ENCODE measurements at places on chromosomes 13 and 19.
A peak's percentile ranks its signal among the peaks of the same experiment; 100 is the strongest.

GRCh38 chr13:52141299-52141698, 12.4 kb upstream of the NEK5 start:
- no peak for DNase-seq

- no peak for DNase-seq
These were observed 279.2 kb upstream of the PRR20A start for GRCh38 chr13:56861476-56861875.

DNA sequence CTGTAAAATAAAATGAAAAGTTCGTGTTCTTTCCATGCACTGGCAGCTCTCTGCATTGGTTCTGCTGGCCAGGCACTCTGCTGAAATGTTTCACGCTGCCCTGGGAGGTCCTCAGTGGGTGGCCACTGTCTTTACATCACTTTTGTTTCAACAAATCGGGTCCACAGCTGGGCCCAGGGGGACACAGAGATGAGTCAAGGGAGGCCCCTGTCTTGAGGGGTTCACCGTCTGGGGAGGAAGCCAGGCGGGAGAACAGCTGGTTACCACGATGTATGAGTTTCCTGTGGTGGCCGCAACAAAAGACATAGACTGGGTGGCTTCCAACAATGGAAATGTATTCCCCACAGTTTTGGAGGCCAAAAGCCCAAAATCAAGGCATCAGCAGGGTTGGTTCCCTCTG, 5.1 kb upstream of the KLF2 start:
- DNase-seq = no peak

DNA sequence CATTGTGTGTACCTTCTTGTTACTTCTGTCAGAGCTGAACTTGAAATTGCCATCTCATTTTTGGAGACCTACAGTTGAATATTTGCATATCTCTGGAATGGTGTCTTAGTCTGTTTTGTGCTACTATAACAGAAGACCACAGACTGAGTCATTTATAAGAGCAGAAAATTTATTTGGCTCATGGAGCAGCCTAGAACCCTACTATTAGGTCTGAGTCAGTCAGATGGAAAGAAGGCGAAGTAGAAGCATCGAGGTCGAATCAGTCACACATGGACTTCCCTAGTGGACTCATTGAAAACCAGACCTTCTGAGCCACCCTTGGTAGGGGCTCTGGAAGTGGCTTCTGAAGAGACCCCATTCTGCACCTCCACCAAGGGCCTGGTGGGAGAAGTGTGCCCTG, 33.9 kb upstream of the TPT1 start:
- no peak for DNase-seq

GRCh38 chr13:62643799-62644524, 1228.3 kb upstream of the PCDH20 start:
- DNase-seq = no peak

- no peak for DNase-seq
These were observed 140.9 kb downstream of the NDFIP2 start for GRCh38 chr13:79621902-79622301.

GRCh38 chr13:100196375-100196774, 107.5 kb downstream of the PCCA start:
- DNase-seq = no peak

DNA sequence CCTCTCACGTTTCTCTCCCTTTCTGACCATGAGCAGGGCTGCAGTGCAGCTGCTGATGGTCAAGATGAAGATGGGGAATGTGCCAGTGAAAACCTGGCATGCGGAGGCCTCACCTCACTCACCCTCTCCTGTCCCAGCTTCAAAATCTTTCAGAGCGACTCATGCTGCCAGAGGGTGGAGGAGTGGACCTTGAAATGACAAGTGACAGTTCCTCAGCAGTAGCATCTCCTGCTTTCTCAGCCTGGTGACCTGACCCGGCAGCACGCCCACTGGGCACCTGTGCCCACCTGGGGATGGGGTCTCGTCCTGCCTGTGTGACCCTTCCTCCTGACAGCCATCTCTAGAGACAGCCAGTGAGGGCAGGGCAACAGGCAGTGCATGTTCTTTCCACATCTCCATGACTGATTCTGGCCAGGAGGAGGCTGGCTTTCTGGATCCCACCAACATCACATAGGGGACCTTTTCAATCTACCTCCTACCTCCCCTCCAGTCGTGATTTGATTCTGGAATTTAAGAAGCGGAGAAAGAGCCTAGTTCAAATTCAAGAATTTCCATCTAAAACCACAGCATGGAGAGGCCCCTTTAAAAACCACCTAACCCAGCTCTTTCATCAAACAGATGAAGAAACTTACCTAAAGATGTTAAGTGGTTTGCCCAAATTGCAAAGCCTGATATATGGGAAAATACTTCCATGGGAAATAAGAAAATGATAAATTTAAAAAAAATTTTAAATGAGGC, 45.8 kb downstream of the RFX2 start:
- DNase-seq = no peak

DNA sequence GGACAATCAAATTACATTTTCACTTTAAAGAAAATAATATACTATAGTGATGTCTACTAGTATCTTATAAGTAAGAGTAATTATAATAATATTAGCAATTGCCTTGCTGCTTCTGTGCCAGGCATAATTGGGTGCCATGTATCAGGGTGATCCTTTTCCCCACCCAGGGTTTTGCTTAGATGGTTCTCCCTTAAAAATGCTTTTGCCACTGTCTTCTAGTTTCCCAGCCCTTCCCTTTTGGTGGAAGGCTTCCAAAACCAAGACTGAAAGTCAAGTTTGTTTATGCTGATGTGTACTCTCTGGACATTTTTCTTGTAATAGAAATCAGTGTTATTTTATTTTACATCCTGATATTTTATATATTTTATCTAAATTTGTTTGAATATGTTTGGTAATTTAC, 77.8 kb downstream of the ITGBL1 start:
- DNase-seq = no peak

- no peak for DNase-seq
These were observed 285.8 kb downstream of the MYO16 start for GRCh38 chr13:108915095-108915633.

GRCh38 chr19:42440357-42441048, 2.2 kb downstream of the CXCL17 start:
- peak; percentile 78 for DNase-seq

- peak; percentile 33 for DNase-seq
These were observed 125.7 kb downstream of the TNFRSF19 start for GRCh38 chr13:23695711-23696464.

DNA sequence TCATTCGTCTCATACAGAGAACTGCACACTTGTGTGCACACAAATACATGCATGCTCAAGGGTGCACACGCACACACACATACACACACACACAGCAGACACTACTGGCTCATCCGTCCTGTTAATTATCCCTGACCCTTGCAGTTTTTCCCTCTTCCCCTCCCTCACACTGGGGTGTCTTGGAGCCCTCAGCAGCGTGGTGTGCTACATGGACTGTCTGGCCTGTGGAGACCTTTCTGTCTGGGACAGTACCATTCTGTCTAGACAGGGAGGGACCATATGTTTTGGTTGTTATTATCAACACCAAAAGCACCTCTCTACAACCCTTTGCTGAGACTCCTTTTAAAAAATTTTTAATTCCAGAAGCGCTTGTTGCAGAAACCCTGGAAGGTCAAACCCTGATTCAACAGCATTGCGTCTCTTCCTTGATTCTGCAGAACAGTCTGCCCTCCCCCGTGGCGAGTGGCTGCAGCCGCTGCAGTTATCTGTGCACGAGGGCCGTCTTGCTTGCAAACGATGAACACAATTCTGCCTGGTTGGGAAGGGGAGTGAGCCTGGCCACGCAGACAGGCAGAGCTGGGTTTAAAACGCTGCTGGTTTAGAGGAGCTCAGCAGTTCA, 374.0 kb downstream of the IRS2 start:
- no peak for DNase-seq

- DNase-seq = no peak
These were observed 7.7 kb upstream of the GPR18 start for GRCh38 chr13:99265821-99266426.

DNA sequence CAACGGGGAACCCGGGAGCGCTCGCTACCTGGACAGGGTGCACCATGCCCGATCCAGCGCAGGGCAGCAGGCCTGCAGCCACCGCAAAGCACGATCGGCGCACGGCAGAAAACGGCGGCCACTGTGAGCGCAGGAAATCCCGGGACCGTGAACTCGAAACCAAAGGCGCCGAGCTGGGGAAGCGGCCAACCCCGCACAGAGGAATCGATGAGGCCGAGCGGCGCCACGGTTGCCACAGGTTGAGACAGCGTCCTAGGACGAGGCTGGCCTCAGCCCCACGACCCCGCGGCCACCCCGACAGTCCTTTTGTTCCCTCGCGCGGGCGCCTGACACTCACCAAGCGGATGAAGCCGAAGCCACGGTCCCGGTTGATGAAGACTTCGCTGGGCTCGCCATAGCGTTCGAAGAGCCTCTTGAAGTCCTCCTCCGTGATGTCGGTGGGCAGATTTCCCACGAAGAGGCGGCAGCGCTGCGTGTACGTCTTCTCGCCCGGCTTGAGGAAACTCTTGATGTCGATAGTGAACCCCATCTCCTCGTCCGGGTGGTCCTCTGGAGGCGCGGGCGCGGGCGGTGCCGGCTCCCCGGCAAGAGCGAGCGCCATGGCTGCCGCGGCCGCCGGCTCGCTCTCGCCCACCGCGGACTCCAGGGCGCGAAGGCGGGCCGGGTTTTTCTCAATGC, 557 bp downstream of the PSPC1 start:
- DNase-seq = peak; percentile 27

- no peak for DNase-seq
These were observed 100.2 kb upstream of the MBNL2 start for GRCh38 chr13:97121894-97122293.

DNA sequence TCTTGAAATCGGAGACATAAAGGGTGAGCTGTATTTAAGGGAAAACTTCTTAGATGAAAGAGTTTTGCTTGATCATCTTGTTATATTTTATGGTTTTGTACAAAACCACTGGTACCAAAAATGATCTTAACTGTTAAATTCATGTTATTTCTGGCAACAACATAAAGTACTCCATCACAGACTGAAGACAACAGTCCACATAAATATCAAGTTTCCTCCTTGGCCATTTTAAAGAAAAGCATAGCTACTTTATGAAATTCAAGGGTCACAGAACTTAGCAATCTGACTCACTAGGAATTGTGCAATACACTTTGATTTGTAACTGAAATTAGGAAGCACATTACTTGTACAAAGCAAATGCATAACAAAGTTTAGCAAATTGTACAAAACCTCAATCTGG, 66.3 kb downstream of the TBC1D4 start:
- no peak for DNase-seq

DNA sequence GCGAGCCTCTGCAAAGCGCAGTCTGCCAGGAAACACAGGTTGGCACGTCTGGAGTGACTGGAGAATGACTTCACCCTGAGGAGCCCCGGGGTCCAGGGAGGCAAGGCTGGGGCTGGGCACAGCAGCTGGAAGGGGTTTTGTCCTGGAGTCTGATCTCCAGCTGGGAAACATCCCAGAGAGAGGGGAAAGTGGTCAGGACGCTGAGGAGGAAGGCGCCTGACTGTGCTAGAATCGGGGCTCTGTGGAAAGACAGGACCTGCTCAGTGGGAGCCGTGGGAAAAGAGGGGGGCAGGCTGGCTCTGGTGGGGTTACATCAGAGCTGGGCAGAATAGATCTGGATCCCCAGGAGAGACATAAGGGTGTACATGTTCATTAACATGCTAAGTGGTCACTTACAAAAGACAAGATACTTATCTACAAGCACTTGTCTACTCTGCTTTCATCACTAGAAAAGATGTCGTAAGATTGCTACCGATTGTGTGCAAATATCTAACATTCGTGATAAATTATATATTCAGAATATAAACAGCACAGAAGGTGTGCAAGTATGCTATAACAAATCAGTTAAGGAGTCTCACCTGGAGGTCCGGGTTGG, 106.6 kb downstream of the COL4A1 start:
- DNase-seq = no peak

DNA sequence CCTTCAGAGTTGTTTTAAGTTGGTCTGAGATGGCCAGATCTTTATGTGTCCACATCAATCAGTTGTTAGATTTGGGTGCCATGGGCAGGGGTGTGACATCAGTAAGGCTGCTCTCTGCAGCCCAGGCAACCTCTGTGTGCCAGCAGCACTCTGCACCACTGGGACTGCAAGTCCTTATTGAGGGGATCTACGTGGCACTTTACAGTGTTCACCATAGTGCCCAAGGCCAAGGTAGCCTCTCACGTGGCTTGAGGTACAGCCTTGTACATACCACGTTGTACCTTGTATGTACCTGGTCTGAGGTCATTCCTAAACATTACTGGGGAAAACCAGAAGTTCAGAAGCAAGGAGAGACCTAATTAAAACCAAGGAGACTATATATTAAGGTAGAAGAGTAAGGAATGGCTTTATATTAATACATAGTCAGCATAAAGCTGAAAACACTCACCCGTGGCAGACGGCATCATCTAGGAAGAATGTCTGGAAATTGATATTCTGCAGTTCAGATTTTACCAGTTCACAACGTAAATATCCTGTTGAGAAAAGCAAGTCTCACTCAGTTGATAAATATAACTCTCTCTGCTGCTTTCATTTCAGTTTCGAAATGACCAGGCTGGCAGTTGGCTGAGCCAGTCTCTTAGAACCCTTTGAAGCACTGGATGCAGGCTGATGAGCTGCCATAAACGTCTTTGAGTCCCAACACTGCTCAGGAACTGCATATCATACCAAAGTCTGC, 128.8 kb downstream of the ZDHHC20 start:
- DNase-seq = no peak

DNA sequence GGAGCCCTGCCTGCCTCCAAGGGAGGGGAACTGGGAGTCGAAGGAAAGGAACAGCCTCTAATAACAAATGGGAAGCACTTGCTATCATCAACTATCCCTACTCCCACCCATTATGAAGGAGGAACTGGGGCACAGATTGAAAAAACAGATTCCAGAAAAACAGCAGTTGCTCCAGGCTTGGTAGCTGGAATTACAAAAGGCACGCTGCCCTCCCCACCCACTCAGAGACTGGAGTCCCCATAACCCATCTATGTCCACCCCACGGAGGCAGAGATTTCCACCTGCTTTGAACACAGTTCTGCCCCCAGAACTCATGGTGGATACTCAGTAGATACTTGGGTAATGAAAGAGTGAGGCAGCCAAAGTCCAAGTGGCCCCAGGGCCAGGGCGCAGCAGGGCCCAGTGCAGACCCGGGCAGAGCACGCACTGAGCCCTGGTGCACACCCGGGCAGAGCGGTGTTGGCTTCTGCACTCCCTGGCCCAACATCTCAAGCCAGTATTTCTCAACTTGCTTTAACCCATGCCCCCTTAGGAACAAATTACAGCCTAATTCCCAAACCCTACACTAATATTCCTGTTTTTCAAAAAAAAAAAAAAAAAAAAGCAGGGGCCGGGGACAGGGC, 19.1 kb upstream of the CCNP start:
- DNase-seq = no peak

- no peak for DNase-seq
These were observed 279.8 kb downstream of the DNAJC15 start for GRCh38 chr13:43303033-43303729.

GRCh38 chr13:51833980-51834379, 11.0 kb downstream of the TMEM272 start:
- no peak for DNase-seq

- no peak for DNase-seq
These were observed 720.3 kb downstream of the UQCRFS1 start for GRCh38 chr19:28492621-28493020.

DNA sequence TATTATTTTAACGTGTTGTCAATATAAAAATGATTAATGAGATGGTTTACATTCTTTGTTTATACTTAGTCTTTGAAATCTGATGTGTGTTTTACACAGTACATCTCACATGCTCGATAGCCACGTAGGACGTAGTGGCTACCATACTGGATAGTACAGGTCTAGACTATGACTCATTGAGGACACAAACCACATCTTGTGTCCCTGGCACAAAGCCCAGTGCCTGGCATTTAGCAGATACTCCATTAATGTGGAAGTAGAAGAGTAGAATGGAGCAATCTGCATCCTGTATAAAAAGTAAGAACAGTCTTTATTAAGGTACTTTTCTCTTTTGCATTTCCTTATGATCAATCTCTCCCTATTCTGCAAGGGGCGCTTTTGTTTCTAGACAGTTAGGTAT, 49.0 kb upstream of the FRY start:
- DNase-seq = no peak
